ENCODE measurements at places on chromosomes 16 and 17.

- DNase-seq: no peak
These were observed 122.3 kb downstream of the GOSR1 start for GRCh38 chr17:30599428-30600059.

DNA sequence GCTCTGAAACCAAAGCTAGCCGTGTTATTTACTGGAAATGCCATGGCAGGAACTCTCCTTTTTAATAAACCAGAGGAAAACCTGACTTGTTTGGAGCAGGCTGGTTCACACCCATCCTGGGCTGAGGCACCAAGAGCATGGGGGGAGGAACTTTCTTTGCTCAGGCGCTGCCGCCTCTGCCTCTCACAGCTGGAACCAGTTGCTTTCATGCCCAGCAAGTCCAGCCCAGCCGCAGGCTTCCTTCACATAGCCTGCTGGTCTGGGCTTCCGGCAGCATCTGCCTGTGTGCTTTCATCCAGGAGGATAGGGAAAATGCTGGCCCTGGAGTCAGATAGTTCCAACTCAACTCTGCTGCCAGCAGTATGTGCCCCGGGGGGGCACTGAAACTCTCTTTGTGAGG is 88.1 kb upstream of the ASIC2 start:
- no peak for DNase-seq

DNA sequence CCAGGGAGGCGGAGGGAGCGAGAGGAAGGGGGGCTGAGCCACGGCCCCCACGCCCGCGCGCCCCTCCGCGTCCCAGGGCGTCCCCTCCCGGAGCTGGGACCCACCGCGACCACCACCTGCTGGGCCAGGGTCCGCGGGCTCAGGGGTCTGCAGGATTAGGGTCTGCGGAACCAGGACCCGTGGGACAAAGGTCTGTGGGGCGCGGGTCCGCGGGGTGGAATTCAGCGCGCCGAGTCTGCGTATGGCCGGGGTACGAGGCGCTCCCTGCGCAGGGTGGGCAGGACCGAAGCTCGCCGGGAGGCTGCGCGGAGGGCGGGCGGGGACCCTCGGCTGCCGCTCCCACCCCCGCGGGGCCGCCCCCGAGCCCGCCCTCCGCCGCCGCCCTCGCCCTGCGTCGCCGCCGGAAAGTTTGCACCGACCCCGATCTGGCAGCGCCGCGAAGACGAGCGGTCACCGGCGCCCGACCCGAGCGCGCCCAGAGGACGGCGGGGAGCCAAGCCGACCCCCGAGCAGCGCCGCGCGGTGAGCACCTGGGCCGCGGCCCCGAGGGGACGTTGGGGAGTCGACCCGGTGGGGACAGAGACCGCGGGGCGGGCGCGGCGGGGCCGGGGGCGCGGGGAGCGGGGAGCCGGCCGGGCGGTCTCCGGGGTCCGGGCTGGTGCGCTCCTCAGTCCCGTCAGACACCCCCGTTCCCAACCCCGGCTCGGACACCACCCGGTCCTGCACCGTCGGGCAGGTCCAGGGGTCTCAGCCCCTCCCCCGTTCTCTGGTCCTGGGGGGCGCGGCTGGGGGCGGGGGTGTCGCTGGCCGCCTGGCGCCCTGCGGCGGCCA is at the start of gene GCGR:
GCGR (plus strand) TSS at position 423 of the 831 bp plus-strand sequence. CDS start 4,869 bp downstream, outside the sequence.
- no peak for DNase-seq

DNA sequence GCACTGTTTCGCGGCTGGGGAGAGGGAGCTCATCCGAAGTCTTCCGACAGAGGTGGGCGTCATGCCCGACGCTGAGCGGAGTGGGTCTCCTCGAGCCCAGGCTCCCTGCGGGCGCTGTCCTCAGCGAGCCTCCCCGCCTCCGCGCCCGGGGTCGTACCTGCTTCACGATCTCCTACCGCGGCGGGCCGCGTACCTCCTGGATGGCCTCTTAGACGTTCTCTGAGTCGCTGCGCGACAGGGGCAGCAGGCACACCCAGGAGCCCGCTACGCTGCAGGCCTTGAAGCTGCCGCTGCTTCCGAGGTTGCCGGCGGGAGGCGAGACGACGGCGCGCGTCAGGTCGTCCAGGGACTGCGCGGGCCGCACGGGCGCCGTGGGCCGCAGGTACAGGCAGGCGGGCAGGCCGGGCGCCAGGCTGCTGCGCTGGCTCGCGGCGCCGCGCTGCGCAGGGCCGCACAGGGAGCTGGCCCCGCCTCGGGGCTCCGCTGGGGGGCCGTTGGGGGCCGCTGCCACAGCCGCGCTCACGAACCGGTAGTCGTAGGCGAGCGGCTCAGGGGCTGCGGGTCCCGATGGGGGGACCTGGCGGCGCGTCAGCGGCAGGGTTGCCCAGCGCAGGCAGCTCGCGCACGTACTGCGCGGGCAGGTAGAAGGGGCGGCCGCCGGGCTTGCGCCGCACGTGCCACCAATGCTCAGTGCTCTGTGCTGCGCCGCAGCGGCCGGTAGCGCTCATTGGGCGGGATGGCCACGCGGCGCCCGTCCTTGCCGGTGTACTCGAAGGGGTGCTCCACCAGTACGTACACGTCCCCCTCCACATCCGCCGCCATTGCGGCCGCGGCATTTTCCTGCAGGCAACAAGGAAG is 116.4 kb upstream of the SMURF2 start:
- DNase-seq: no peak
